ENCODE measurements at places on chromosomes 13 and 19.

DNA sequence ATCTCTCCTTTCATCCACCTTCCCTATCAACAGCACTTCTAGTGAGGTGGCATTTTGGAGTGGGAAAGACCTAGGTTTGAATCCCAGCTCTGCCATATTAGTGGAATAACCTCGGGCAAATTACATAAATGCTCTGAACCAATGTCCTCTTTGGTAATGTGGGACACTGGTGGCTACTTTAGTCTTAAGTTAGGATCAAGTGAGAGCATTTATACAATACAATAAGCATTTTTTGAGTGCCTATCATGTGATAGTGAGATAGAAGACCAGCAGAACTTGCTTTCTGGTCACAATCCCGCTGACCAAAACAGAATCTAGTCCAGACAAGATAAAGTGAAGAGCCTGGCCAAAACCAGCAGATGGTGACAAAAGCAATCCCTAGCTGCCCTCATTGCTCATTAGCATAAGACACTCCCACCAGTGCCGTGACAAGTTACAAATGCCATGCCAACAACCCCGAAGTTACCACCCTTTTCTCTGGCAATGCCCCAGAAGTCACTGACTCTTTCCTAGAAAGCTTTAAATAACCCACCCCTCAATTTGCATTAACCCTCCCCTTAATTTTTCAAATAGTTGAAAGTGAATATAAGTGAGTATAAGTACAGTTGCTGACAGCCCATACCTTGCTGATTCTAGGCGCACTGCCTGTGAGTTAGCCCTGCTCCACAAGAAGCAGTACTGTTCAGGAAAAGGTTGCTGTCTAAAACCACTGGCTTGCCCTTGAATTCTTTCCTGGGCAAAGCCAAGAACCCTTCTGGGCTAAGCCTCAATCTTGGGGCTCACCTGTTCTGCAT, 28.9 kb upstream of the KPNA3 start:
- no peak for DNase-seq

- DNase-seq, result peak; percentile 38
Measured at GRCh38 chr19:45340232-45340898, at the start of gene KLC3. Gene KLC3 (plus strand): TSS chr19:45340750. CDS start chr19:45345542, 4,792 bp downstream.

DNA sequence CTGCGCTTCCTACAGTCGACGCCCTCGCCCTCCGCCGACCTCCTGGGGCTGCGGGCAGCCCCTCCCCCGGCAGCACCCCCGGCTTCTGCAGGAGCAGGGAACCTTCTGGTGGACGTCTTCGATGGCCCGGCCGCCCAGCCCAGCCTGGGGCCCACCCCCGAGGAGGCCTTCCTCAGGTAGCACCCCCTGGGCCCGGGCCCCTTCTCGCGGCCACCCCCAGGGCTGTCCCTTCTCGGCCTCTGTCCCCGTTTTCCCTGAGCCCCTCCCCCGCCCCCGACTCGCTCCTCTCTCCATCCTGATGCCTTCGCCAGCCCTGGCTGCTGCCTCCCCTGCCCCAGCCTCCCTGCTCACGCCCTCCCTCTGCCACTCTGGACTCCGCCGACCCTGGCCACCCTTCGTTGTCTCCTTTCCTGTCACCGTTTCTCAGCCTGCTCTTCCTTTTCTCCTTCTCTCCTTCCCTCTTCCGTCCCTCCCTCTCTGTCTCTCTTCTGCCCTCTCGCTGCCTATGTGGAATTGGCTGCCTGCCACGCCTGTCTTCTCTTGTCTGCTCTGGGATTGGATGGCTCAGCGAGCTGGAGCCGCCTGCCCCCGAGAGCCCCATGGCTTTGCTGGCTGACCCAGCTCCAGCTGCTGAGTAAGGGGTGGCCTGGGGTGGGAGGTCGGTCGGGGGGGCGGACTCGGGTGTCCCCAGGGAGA, 11.0 kb downstream of the FUZ start:
- peak; percentile 86 for DNase-seq

DNA sequence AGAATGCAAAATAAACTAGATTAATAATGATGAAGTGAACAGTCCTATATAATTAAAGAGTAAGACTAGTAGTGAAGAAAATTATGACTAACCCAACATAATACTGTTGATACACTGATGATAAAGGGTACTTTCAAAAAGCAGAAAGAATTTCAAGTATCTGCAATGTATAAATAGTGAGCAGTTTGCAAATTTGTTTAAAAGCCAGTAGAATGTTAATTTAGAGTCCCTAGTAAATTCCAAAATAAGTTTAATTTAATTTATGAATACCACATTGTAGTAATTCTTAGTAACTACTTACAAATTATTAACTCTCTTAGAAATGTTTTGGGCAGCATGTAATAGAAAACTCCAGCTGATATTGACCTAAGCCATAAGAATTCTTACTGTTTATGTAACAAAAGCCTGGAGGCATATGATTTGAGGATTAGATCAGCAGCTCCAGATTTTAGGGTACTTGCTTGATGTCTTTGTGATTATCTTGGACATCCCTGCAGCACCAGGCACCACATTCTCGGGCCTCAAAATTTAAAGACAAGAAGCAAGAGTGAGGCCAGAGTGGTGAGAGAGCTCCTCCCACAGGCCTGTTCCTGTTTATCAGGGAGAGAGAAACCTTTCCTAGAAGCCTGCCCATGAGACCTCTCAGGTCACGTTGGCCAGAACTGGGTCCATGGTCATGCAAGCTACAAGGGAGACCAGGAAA, 67.6 kb upstream of the TDRD3 start:
- no peak for DNase-seq

- no peak for DNase-seq
Measured at GRCh38 chr13:20431687-20432384, 93.8 kb downstream of the CRYL1 start.

GRCh38 chr13:50401049-50401505, 385.8 kb downstream of the KCNRG start:
- DNase-seq, result no peak

DNA sequence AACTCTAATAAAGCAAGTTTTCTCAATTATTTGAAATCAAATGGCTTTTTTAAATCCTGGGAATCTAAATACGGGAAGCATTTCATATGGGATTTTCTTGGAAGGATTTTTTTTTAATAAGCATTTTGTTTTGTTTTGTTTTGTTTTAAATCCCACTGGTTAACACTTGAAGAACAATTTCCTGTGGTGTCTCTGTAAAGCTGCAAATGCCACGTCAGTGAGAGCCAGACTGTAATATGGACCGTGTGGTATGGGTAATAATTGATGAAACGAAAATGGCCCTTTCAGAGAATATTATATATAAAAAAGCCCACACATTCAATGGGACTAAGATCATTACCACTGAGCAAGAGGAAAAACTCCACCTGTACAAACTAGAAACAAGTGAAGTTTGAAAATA, 33.9 kb upstream of the MIR17HG start:
- no peak for DNase-seq

DNA sequence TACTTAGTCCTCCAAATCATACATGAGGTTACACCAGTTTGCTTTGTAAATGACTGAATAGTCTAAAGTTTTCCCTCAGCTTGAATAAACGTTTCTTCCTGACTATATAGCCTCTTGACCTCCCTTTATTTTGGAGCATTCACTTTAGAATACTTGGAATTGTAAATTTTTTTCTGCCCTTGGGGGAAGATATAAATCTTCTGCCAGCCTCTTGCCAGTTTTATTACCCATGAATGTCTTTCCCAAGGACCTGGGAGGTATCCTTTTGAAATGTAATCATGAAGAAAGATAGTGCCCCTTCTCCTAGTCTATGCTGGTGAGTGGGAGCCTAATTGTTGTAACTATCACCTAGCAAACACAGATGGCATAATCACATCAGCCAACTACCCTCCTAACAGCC, 2033.9 kb upstream of the PCDH20 start:
- no peak for DNase-seq

Measured in prostate gland (tissue), 2 donors.